ENCODE measurements at places on chromosomes 2 and 18. TPM values are rescaled to one million over a fixed set of nuclear protein-coding genes. Genes with fewer than 3 reads are reported as not detected.

GPR39 gene
- total RNA-seq: not detected

DNA sequence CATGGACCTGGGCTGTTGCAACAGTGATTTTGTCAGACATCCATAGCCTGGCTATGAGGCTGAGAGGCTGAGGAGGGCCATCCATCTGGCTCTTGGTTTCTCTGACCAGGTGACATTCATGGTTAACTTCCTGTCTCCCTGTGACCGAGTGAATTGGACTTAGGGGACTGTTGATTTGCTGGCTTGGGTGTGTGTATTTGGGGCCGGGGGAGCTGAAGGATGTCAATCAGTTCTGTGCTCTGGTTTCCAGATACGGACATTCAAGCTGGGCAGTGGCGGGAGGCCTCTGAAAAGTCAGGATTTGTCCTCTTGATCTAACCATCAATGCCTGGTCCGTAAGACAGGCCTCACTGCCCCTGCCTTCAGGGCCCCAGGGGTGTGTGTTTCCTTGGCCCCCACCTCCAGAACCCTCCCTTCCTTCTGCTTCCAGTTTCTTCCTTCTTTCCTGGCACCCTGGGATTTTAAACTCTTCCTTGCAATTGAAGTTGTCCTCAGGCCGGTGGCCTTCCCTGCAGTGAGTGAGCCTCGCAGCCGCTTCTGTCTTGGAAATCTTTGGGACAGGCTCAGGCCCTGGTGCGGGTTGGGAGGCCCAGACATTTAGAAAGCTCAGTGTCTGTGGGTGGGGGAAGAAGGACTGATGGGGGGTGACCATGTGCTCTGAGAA is 54.7 kb upstream of the HAAO start:
- no peaks in the 10 kb centered on the region for H3K36me3 ChIP-seq
- DNase-seq: no peak
- no peak overlapping the region for H3K4me3 ChIP-seq
- H3K27ac ChIP-seq: no peak overlapping the region
- no peaks in the 10 kb centered on the region for H3K27me3 ChIP-seq

- H3K36me3 ChIP-seq: peaks cover 44% of the 10 kb centered on the region
- H3K27ac ChIP-seq: no peak overlapping the region
- no peak for DNase-seq
- H3K4me3 ChIP-seq: no peak overlapping the region
- peaks cover 12% of the 10 kb centered on the region for H3K4me1 ChIP-seq
Observed at GRCh38 chr2:233448220-233448559, 93.9 kb downstream of the DGKD start.

- no peaks in the 10 kb centered on the region for H3K36me3 ChIP-seq
- H3K4me3 ChIP-seq: no peak overlapping the region
- DNase-seq: no peak
Observed at GRCh38 chr2:178279142-178279541, 84.8 kb downstream of the OSBPL6 start.

GRCh38 chr18:74944676-74945075 is 264.3 kb downstream of the PTGR3 start:
- H3K4me3 ChIP-seq: no peak overlapping the region
- H3K27me3 ChIP-seq: no peaks in the 10 kb centered on the region
- H3K27ac ChIP-seq: no peak overlapping the region

DNA sequence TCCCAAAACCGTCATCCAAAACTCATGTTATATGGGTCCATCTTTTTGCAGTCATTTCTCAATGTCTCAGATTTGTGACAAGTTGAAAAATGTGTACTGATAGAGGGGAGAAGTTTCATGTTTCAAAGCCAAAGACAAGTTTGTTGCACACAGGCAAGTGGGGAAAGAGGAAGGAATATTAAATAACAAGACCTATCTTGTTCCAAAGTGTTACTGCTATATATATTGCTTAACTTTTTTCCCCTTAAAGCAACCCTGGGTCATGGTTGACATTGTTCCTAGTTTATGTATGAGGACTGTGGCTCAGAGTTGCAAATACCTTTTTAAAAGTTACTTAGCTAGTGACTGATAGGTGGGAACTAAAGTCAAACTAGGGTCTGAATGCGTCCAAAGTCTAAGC is 1.7 kb downstream of the ITGA4 start:
- peaks cover 62% of the 10 kb centered on the region for H3K36me3 ChIP-seq
- DNase-seq: no peak
- peak overlapping the region; percentile 97 for H3K27ac ChIP-seq
- peaks cover 63% of the 10 kb centered on the region for H3K4me1 ChIP-seq

DNA sequence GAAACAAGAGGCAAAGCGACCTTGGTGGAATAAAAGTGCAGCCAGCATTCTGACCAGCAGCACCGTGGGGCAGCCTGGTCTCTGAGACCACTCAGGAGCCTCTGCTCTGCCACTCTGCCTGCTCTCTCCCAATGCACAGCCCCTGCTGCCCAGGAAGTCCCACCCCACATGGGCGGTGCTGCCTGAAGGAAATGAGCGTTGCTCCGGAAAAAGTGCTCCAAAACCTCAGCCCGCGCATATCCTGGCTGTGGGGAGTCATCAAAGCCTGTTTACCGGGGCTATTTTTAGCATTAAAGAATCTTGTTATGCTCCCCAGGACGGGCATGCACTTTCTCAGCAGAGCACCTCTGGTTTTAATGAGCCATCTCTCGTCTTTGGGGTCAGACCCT is 54.5 kb downstream of the EPAS1 start:
- no peaks in the 10 kb centered on the region for H3K27me3 ChIP-seq
- H3K36me3 ChIP-seq: peaks cover 14% of the 10 kb centered on the region
- H3K27ac ChIP-seq: peak overlapping the region; percentile 95
- peaks cover 93% of the 10 kb centered on the region for H3K4me1 ChIP-seq
- H3K4me3 ChIP-seq: peak overlapping the region; percentile 66

- no peak overlapping the region for H3K27ac ChIP-seq
- no peak overlapping the region for H3K4me3 ChIP-seq
Observed at GRCh38 chr2:238139196-238140039, 950 bp downstream of the KLHL30 start.

Data from activated CD4-positive, alpha-beta T cell treated with anti-CD3 and anti-CD28 coated beads, Interleukin-2, amount 10 ng/mL, durations not matched to agents 7 days and 5 days (primary cell).